CD8-positive, alpha-beta memory T cell (primary cell): ENCODE measurements at places on chromosomes 11 and 22. TPM values are rescaled to one million over a fixed set of nuclear protein-coding genes. Genes with fewer than 3 reads are reported as not detected.

- no peak for DNase-seq
These were observed 883.3 kb downstream of the BRD1 start for GRCh38 chr22:48944433-48944750.

DNA sequence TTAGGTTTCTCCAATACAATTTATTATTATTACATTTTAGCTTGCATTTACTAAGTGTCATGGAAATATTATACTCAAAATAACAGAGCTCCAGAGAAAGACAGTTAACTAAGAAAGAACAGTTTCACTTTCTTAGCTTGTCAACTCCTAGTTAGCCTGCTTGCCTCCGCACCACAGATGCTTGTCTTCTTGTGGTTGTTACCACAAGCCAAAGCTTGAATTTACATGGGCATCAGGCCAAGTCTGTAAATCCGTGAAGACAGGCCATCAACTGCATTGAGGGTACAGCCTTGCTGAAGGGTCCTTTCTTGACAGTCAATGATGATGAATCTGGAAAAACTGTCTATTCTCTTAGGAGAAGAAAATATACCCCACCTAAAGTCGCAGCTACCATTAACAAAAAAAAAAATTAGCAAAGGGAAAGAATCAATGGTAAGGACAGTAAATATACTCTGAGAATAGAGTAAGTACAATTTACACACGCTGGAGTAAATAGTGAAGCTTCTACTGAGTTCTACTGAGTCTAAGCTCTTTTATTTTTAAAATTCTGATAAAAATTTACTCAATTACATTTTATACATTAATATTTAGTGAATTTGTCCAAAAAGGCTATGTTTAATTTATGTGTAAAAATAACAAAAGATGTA, 15.6 kb upstream of the DENND5A start:
- DNase-seq, result peak; percentile 59

DNA sequence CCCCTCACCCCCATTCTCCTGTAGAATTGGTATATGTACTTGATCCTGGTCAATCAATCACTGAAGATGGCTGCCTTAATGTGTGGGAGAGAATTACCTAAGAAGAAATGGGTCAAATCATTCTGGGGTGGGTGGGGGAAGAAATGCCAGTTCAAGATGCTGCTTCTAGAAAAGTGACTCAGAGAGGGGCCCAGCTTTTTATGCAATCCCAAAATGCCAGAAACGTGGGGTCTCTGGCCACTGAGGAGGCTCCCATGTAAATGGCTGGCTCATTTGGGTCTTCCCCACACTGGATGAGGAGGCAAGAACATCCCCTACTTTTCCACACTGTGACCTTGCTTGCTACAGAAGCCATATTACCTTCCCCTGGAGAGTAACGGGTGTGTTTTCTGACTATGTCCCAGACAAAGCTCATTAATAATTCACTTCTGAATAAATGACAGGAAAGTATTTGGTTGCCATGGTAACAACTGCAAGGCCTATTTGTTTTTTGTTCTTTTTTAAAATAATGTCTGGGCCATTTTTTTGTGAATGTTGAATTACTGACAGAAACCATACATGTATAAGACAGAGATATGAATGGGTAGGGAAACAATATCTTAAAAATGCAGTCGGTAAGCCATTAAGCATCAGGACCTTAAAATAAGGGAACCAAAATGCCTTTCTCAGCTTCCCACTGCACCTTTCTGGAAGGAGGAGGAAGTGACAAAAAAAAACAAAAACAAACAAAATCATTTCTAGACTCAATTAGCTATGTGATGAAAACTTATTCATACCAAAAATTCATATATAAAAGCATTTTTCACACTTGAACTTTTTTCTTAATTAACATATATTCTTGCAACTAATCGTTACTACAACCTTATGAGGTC, 32.0 kb downstream of the SLC1A2 start:
- DNase-seq, result no peak

DNA sequence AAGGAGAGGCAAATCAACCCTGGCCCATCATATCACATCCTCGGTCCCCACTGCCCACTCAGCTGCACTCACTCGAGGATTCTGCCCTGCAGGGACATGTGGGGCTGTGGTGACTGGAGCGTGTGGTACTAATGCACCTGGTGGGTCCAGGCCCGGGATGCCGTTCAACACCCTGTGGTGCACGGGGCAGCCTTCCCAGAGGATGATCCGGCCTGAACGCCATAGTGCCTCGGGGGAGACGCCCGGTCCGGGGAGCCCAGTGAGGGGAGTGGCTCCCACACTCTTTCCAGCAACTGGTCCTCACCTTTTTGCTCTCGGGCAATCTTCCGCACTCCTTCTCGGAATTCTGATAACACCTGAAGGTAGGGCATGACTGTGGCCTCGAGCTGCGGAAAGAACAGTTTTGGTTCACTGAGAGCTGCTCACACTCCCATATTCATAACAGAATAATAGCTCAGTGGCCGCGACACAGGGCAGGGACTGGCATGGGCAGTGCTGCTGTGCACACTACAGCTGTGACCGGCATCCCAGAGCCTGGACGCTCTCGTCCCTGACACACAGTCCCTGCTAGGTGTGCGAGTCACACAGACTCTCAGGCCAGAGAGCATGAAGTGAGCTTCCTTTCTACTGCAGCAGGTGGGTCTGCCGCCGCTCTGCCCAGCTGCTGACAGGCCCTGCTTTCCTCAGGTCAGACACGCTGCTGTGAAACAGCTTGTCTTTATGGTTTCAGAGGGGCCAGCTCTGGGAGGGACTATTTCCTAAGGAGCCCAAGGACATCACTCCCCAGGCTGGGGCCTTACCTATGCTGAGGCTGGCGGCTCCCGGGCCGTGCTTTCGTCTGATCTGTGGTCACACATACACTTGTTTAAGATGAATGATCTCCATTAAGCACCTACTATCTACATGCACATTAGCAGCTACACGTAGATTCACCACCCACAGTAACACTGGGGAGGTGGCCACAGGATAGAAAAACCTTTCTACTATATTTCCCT, 20.1 kb upstream of the NAP1L4 start:
- DNase-seq, result no peak

- DNase-seq, result no peak
These were observed 27.6 kb downstream of the TP53I11 start for GRCh38 chr11:44923115-44923514.

- no peak for DNase-seq
These were observed 66.2 kb upstream of the NECTIN1 start for GRCh38 chr11:119795231-119795630.

DNA sequence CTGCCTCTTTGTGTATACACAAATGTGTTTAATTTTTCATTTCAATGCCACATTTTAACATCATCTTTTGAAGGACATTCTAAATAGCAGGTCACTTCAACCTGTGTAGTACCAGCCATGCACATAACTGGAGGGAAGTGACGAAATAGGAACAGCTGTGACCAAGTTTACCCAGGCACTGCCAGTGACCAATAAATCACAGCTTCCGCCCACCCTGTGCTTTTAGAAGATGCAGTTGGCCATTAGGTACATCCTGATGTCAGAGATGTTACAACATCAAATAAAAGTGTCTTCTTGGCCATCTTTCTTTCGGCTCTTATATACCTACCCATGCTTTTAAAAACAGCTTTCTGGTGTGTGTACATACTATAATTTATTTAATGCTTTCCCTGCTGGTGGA, 7.8 kb downstream of the LDLRAD3 start:
- no peak for DNase-seq

- no peak for DNase-seq
These were observed 37.7 kb upstream of the B3GAT1 start for GRCh38 chr11:134449713-134450112.

GRCh38 chr22:39214383-39215069, 30.3 kb downstream of the PDGFB start:
- no peak for DNase-seq

- peak; percentile 34 for DNase-seq
These were observed 34.7 kb downstream of the ATG16L2 start for GRCh38 chr11:72848846-72849466.

DNA sequence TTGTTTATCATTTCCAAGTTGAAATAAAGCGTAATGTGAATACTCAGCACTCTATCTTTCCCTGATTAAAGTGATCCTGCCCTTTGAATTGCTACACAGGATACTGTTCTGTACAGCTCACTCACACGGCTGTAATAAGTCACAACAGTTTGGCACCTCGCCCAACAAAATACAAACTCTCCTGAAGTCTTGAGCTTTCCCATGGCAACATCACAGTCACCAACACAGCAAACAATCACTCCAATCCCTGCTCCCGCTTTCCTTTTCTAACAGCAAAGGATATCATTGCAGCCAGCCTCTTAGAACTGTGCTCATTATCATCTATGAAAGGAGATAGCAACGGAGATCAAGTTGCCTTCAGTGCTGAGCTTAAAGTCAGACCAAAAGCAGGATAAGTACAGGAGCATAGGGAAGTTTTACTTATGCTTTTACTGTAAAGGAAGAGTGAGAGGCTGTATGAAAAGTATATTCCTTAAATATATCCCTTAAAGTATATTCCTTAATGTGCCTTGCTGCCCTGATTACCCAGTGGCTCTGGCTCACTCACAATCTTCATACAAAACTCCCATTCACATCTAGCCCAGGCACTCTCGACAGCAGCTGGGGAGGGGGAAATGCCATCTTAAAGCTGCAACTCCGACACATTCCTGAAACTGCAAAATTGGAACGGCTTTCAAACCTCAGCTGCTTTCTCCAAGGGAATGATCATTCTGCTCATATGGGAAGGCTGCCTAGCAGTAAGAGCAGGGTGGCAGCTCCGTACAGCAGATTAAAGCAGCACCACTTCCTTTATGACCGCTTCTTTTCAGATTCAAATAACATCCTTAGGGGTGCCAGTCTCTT, 35.8 kb downstream of the MAML2 start:
- no peak for DNase-seq

DNA sequence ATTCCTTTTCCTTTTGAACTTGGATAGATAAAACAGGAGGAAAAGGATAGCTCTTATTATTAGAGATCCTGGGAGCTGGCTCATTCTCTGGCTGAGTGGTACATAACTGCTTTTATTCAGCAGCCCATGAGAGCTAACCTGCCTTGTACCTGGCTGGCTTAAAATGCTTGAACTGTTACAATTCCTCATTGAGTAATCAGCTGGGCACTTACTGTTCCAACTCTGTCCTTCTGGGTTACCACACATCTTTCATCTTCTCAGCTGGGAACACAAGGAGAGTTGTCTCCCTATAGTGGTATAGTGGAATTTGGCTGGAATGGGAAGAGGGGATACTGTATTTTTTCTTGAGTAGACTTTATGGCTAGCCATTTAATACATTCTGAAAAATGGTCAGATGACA, 39.8 kb upstream of the SPTBN2 start:
- DNase-seq, result no peak

GRCh38 chr11:68341557-68342458, 29.4 kb downstream of the LRP5 start:
- no peak for DNase-seq

GRCh38 chr11:65329944-65330403, 3.7 kb upstream of the DPF2 start:
- DNase-seq, result peak; percentile 78

- DNase-seq, result no peak
These were observed 39.9 kb downstream of the TRAF6 start for GRCh38 chr11:36469881-36470802.

DNA sequence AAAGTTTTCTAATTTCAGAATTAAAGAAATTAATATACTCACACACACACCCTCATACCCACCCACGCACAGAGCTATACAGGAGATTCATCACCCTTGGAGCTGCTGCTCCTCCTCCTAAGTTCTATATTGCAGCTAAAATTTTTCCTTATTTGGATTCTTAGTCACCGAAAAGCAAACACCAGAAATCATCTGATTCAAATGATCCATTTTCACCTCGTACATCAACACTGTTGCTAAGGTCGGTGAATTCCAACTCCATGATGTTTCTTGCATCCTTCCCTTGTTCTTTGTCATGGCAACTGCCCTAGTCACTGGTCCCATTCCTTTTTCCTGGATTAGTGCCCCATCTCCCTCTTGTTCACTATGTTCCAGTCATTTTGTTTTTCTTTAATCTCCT, 286.2 kb downstream of the GRM5 start:
- no peak for DNase-seq

DNA sequence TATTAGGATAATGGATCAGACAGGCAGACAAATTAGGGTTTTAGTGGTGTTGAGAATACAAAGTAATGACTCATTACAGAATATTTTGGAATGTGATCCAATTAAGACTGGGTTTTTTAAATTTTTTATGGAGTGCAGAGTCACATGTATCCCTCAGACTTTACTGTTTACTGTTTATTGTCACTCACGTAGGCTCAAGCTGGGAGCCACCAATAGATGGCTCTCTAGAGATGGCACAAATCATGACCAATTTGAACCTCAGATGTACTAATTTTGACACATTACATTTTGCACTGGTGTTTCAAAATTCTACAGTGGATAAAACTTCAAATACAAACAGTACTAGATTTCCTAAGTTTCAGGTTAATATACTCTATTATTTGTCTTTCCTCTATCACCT, 53.6 kb upstream of the ANO3 start:
- no peak for DNase-seq

- no peak for DNase-seq
These were observed 1.2 kb upstream of the MARK2 start for GRCh38 chr11:63837739-63838138.

GRCh38 chr22:20312396-20313191, 7.3 kb downstream of the DGCR6L start:
- DNase-seq, result no peak

DNA sequence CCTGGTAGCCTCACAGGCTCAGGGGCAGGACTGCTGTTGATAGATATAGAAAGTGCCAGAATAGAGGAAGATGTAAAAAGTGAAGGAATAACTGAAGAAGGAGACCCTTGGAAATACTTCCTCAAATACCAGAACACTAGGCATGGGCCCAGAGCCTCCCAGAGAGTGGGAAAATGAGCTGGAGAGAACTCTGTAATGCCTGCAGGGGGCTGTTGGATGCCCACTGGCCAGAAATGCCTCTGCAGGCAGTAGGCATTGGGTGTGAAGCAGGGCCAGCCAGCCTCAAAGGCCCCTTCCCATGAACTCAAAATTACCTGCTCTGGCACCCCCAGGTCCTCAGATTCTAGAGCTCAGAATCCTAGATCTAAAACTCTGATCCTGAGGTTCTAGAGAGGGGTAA, 15.1 kb downstream of the P2RY2 start:
- no peak for DNase-seq

The OR52H1 gene
- not detected for total RNA-seq

The PGA5 gene
- total RNA-seq, result not detected

The CHEK1 gene
- total RNA-seq, result 144 TPM

The HTR3B gene
- total RNA-seq, result not detected

The KCNQ1OT1 gene
- total RNA-seq, result 0.20 TPM

The USH1C gene
- not detected for total RNA-seq

The CASP5 gene
- total RNA-seq, result not detected

The ZFTA gene
- total RNA-seq, result 7.0 TPM

The APIP gene
- 38.8 TPM for total RNA-seq

The SPCS2 gene
- total RNA-seq, result 151 TPM

The C11orf21 gene
- total RNA-seq, result 8.8 TPM
